ENCODE measurements at places on chromosomes 1 and 21.

DNA sequence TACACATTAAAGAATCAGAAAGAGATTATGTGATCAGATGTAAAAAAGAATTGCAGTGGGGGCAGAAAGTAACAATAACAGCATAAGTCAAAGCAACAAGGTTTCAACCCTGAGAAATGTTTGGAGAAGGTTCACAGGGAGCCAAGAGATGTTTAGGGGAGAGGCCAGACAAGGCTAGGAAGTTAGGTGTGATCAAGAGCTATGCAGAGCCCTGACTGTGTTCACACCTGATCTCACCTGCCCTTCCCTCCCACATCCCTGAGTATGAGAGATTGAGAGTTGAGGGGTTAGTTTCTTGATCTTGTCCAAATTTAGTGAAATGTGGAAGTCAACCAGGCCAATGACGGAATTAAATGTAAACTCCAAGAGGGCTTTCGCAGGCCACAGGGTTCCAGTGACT lies 10.2 kb downstream of the PTPN14 start:
- no peak for DNase-seq

DNA sequence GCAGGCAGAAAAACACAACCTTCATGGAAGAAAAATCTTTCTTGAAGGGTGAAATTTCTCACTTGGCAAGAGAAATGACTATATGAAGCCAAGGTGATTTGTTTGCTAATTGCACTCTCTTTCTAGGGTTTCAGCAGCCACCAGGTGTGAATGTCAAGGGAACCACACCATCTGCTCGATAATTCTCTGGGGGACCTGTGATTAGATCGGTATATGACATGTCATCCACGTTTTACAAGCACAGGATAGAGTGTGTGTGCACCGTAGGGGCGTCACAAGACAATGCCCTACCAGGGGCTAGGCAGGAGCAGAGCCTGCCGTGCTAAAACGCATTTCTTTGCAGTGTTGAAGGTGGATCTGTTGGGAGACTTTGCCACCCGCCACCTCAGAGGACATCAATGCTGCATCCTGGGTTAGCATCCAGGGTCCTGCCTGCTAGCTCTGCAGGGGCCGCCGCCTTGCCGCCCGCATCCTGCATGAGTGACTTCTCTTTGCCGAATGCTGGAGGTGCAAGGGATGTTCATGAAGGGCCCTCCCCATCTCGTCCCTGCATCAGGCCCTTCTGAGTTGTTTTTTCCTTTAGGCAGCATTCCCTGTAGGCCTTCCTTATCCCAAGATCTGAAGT lies 37.8 kb upstream of the CCSAP start:
- DNase-seq = no peak

DNA sequence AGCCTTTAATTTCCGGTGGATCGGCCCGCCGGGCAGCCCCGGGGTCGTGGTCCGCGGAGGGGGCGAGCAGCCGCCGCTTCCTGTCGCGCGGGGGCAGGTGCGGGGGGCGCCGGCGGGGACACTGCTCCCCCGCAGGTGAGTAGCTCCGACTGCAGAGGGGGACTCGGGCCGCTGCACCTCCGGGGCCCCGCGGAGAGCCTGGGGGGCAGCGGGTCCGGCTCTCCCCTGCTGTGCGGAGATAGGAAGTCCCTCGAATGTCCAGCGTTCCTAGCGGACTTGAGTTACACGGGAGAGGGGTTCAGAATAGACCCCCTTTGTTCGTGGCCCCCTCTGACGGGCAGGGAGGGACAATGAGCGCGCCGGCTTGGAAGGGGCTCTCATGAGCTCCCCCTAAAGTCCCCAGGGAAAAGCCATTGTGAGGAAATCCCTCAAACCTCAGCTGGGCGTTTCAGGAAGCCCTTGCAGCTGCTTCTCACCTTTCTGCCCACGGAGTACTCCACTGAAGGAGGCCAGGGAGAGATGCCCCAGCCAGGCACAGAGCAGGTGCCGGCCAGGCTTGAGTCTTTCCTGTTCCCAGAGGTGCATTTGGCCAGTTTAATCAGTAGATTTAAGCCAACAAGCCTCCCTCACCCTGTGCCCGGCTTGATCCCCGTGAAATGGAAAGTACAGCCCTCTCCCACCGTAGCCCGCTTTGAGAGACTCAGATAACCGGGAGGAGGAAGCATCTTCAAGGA lies 925 bp downstream of the PDE9A start:
- DNase-seq = no peak

- no peak for DNase-seq
These were observed 1.3 kb upstream of the SLC6A17 start for GRCh38 chr1:110148961-110149360.

GRCh38 chr21:42388740-42389448 lies 7.0 kb downstream of the TMPRSS3 start:
- no peak for DNase-seq

- DNase-seq = no peak
These were observed 17.7 kb downstream of the RAP1GAP start for GRCh38 chr1:21651214-21652042.

DNA sequence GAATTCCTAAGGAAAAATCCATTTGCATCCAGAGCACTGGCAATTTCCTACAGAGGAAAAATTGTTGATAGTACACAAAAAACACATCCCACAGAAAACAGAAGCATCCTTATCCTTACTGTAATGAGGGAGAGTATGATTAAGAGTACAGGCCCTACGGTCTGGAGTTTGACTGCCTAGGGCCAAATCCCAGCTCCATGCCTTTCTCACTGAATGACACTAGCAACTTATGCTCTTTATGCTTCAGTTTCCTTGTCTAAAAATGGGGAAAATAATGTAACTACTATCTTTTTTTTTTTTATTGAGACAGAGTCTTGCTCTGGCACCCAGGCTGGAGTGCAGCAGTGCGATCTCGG lies 27.8 kb upstream of the CEP350 start:
- DNase-seq = no peak

- DNase-seq = no peak
These were observed 7.0 kb upstream of the KISS1 start for GRCh38 chr1:204203206-204203767.

DNA sequence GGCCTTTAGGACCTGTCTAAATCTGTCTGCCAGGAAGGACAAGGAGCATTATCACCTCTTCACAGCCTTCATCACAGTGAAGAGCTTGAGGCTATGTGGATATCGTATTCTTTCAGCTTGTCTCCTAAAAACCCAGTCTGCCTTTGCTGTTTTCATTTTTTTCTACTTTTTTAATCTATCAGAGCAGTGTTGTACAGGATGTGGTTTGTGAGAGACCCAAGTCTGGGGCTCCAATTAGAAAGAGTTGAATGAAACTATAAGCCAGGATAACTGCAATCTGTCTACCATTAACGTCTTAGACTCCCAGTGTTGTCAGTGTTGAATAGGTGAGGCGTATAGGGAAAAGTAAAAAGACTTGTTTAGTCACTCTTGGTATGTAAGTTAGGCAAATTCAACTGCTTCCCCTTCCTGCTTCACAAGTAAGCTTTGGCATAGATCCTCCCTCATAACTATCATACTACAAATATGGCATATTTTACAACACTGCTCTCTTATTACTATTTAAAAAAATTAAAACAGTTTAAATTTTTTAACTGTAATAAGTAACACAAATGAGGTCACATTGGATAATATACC lies 1225.8 kb upstream of the PRMT6 start:
- no peak for DNase-seq

DNA sequence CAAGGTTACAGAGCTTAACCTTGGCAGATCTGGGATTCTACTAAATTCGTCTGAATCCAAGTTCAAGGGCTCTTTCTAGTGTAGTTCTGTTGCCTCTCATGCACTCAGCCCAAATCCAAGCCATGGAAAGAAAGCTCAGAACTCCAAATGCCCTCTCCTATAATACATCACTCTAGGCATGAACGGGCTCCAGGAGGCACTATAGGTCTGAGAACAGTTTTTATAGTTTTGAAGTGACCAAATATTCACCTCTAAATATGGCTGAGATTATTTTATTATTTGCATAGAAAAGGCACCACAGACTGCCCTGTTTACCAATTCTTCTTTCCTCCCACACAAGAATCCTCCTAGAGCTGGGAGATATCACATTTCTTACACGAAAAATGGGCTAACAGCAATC lies 327.9 kb upstream of the BEND5 start:
- no peak for DNase-seq

DNA sequence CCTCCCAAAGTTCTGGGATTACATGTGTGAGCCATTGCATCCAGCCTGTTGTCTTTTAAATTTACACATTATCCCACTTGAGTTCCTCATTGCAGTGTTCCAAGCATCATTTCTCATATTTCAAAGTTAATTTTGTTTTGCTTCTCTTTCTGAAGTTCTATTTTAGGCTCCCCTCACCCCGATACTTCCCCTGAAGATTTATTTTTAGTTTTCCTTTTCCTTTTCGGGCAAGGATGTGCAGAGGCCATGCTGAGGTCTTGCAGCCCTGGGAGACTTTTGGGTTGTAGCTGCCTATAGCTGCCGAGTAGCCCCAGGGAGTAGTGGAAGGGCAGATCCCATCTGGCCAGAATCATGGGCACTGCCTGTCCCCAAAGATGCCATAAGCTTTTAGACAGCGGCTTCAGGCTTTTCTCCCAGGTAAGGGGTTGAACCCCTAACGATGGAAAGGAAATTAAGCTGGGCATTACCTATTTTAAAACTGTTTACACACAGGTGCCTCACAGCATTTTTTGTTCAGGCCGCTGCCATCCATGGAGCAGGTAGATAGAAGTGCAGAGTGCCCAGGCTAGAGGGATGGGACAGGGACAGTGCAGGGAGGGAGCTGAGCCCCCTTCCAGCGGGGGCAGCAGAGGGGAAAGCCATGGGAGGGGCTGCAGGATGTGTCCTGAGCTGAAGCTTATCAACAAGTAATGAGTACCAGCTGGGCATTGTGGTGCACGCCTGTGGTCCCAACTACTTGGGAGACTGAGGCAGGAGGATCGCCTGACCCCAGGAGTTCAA lies 15.9 kb downstream of the PSEN2 start:
- no peak for DNase-seq

DNA sequence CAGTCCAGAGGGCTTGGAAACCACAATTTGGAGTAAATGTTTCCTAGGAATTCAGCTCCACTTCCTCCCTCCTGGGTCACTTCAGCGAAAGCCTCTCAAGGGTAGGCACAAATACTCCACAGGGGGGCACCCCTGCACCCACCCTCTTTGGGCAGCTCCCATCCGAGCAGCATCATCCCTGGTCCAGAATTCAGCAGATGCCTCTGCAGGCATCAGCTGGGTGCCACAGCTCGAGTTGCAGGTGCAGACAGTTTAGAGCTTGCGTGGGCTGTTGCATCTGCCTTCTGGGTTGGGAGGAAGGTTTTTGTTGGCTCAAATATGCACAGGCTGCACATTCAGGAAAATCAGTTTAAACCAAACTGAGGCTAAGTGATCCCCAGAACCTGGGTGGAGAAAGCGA lies 25.0 kb downstream of the KANK4 start:
- no peak for DNase-seq

DNA sequence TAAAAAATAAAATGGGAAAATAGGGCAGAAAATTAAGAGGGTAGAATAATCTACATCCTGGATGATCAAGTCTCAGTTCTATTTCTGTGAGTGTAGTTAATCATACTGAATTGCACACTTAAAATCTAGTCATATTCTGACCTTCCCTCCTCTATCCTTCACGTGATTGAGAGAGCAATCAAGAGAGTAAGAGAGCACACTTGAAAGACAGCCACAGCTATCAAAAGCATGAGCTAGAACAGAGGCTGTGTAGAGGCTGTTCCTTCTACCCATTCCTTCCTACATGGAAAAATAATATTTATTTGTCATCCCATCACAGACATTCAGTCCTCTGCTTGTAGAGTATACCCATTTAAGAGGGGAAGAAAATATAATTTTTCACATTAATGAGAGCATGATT lies 52.4 kb downstream of the PHC2 start:
- DNase-seq = no peak

- DNase-seq = no peak
These were observed 42.1 kb upstream of the HUNK start for GRCh38 chr21:31830701-31831100.

- DNase-seq = no peak
These were observed 597.9 kb upstream of the ADAMTS5 start for GRCh38 chr21:27564684-27565301.

DNA sequence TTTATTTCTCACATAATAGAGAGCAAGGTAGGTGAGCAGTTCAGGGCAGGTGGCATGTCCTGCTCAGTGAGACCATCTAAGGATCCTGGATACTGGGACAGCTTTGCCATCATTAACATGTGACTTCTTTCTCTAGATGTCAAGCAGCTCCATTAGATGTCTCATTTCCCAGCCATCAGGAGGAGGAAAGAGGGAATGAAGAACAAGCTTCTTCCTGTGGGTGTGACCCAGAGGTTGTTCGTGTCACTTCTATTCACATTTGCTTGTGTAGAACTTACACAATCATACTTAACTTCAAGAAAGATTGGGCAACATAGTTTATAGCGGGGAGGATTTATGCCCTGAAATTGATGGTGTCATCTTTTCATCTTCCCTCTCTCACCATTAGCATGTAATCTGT lies 169.2 kb upstream of the B3GALT2 start:
- no peak for DNase-seq

- no peak for DNase-seq
These were observed 14.7 kb downstream of the LYPD8 start for GRCh38 chr1:248740876-248741275.

- DNase-seq = no peak
These were observed 615 bp downstream of the GPR161 start for GRCh38 chr1:168135921-168136708.

GRCh38 chr1:161502181-161502580 lies 3.1 kb upstream of the FCGR2A start:
- no peak for DNase-seq

- DNase-seq = no peak
These were observed 11.2 kb downstream of the TRIM62 start for GRCh38 chr1:33170351-33171274.

GRCh38 chr1:218380125-218380977 lies 35.2 kb downstream of the TGFB2 start:
- DNase-seq = no peak

GRCh38 chr1:236284291-236284721 lies 2.5 kb upstream of the ERO1B start:
- no peak for DNase-seq

DNA sequence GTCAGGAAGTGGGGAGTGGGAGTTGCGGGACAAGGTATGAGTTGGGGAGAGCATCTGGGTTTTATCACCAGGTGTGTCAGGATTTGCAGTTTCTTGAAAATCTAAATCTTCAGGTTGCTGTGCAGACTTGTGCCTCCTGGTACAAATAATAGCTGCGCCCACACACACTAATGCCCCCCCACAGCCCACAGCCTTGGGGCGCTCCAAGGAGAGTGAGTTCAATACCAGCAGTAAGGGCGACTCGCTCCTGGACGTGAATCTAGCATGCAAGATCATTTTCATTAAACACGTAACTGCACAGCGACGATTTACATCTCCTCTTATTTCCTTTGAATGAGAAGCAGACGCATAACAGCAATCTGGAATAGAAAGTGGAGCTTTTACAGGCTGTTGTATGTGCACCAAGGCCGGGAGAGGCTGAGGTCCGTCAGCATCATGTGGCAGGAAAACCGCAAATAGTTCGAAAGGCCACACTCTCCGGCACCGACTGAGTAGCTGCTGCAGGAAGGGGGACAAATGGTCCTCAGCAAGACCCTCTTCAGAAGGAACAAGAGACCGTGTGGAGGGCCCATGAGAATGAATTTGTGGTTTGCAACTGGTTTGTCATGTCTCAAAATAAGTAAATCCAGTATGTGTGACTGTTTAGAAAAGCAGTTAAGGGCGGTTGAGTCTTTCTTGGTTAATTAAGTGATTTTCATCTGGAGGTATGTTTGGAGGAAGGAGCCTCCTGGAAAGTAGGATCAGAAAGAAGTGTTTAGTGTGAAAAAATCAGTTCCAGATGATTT lies 439.5 kb downstream of the SMYD3 start:
- DNase-seq = no peak

All from activated CD4-positive, alpha-beta T cell treated with anti-CD3 and anti-CD28 coated beads for 24 hours (primary cell).